ENCODE measurements at places on chromosomes 7 and 10. TPM values are rescaled to one million over a fixed set of nuclear protein-coding genes. Genes with fewer than 3 reads are reported as not detected.

GRCh38 chr7:128164061-128164954 is 76.8 kb upstream of the LEP start:
- no peak for DNase-seq

CUZD1 gene
- total RNA-seq: 3.4 TPM

FGF8 gene
- total RNA-seq: not detected

CALCR gene
- not detected for total RNA-seq

GRCh38 chr7:38232502-38233366 is 40.7 kb downstream of the TARP start:
- peak; percentile 81 for DNase-seq

DNA sequence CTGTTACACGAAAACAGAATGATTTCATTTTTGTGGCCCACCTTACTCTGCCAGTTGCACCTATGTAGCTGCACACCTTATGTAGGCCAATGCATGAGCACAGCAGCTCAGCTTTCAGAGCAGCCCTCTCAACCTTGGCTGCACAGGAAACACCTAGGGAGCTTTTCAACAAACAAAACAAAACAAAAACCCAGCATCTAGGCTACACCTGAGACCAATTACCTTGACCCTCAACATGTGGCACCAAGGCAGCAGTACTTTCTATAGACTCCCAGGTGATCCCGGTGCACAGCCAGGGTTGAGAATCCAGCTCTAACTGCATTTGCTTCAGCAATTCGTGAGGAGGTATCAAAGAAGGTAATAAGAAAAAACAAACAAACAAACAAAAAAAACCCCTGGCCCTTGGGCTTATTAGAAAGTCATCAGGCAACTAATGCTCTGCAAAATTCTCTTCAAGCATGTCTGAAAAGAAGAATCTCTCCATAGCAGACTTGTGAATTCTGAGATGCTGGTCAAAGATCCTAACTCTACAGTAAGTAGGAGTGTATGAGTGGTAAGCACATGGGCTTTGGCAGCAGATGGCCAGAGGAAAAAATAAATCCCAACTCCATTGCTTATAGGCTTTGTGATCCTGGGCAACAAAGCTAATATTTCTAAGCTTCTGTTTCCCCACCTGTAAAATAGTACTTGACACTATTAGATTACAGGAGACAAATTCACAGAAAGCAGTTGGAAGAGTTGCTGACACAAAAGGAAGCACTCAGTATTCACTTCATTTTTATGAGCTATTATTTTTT is 113.4 kb upstream of the NOBOX start:
- DNase-seq: no peak

GRCh38 chr7:155830961-155831806 is 18.9 kb upstream of the SHH start:
- no peak for DNase-seq

FOXL3 gene
- not detected for total RNA-seq

DNA sequence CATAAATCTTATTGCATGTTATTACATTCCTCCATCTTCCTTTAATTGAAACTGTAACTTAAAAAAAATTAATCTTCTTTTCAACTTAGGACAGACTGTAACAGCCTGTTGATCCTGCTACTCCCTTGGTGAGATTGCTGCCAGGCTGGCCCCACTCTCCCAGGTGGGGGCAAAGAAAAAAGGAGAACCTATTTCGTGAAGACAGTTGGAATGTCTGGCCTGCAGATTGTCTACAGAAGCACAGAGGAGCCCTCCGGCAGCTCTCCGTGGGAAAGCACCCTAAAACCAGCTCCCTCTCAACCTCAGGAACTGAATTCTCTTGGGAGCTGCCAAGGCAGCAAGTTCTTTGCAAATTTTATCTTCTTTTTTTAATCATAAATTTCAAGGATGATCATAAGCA is 32.8 kb downstream of the GRB10 start:
- no peak for DNase-seq

DNA sequence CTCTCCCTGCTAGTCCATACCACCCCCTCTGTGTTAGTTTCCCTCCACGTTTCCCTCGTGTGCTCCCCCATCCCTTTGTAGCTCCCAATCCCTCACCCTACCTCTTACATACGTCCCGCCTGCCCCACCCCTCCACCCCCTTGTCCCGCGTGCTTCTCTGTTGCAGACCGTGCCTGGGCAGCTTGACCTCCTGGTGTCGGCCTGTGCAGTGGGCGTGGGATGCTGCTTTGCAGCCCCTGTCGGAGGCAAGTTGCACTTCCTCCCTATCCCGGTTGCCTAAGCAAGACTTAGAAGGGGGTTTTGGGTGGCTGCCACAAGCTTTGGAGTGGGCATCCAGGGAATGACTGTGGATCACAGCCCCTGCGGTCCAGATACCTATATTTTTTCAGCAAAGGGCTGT is 7.7 kb downstream of the CLCN1 start:
- DNase-seq: no peak

PLXDC2 gene
- not detected for total RNA-seq

DNA sequence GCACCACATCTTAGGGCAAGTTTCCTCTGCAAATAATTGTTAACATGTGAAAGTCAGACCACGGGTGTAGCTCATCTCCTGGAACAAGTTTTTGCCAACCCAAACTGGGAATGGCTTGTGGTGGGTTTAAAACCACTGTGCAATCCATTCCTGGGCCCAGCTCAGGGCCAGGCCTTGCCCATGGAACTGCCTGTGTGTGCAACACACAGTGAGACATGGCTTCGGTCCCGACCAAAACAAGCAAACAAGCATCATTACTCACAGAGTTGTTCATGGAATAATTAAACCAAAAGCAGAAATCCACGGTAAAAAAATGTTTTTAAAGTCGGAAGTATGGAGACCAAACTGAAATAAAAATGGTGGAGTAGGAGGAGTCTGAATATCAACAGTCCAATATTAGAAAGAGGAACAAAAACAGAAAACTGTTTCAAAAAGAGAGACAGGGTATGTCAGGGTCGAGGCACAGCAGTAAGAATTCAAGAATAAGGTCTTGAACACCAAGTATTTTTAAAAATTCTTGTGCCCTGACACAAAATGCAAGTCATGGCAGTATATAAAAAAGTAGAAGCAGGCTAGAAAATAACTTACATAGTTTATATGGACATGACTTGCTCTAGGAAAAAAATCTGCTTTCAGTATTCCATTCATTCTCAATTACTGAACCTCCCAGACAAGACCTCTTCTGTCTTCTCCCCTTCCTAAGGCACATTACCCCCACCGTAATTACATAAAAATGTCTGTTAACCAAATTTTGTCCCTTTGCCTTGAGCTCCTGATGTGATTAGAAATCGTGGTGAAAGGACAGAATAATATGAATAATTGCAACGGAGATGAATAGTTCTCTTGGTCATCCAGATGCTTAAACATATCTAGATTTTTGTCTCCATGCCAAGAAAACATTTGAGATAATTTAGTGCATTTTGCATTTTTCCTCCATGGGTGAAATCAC is 88.4 kb downstream of the FAS start:
- DNase-seq: no peak

DNA sequence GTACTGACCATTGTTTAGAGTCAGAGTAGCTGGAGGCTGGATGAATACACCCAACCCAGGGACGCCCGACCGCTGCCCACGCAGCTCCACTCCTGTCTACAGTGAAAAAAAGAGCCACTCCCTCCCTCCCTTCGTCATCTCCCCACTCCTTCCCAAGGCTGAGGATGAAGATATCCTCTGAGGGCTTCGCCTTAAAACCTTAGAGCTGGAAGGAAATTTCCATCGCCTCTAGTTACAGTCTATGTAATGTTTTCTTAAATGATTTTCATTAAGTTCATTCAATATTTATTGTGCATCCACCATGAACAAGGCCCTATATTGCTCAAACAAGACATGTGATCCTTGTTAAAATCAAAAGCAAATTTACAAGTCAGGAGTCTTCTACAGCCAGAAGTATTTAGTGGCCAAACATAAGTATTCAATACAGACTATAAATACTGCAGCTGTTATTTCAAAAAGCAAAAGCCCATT is 11.3 kb upstream of the SLIT1 start:
- DNase-seq: no peak
